ENCODE measurements at places on chromosomes 5 and 9.

DNA sequence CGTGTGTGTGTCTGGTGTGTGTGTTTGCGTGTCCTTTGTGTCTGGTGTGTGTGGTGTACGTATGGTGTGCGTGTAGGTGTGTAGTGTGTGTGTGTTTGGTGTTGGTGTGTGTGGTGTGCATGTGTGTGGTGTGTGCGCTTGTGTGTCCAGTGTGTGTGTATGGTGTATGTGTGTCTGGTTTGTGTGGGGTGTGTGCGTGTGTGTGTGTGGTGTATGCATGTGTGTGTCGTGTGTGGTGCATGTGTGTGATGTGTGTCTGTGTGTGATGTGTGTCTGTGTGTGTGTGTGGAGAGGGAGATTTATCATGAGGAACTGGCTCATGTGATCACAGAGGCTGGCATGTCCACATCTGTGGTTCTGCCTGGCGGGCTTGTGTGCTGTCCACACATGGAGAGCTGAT is 71.7 kb downstream of the CACNA1B start:
- no peak for DNase-seq

GRCh38 chr9:6681957-6682501 is 36.5 kb upstream of the GLDC start:
- no peak for DNase-seq

DNA sequence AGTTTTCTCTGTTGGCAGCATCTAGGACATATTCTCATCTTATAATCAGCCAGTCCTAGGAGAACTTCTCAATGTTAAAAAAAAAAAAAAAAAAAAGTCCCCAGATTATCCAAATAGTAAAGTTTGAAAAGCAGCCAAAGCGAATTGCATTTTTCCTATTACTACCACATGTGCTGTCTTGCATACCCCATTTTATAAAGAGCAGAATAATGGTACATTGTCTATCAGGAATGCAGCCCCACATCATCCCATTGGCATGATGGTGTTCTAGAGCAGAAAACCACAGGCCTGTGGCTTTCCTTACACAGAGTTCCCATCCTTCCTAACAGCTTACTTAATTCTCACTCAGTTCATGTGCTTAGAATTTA is 381.6 kb downstream of the TMEM38B start:
- DNase-seq: no peak

DNA sequence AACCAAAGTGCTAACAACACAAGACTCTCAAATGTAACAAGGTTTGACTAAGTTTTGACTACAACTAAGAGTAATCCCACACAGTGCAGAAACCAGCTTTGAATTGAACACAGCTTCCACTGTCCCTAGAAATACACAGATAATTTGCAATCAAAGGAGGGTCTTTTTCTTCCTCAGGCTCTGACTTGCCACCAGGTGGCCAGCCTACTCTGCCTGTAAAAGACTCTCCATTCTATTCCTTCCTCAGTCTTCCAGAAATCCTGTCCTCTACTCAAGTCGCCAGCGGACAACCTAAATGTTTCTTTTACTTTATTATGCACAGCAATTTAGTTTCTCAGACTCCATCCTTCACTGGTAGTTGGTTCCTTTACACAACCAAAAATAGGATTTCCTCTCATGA is 32.2 kb upstream of the MCTP1 start:
- no peak for DNase-seq

GRCh38 chr9:80061940-80062339 is 490.2 kb downstream of the TLE4 start:
- no peak for DNase-seq

GRCh38 chr5:127275641-127276193 is 14.9 kb upstream of the MEGF10 start:
- DNase-seq: no peak

DNA sequence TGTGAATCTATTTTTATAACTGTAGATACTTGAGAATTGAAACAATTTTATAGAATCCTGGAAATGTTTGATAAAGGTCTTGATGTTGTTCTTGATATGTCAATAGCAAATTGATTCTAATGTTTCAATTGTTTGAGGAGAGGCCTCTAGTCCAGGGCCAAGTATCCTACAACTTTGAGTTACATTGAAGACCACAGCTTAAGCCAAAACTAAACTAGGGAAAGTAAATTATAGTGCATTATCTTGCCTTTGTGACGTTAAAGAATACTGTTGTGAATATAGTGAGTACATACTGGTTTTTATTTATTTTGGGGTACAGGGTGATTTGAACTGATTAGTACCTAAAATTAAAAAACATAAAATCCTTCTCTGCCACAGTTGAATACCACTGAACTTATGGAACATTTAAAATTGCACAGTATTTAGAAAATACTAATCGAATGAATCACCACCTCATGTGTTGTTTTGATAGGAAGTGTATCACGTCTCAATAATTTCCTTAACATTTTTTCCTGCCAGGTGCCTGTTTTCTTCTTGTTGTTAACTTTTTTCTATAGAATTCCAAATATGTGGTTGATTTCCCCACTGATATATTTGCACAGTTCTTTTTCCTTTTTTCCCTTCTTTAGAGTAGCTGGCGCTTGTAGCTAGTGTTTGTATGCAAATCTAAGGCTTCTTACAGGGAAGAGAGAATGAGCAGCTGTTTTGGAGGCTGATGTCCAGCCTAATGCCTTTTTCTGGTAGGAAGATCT is 12.5 kb downstream of the ARHGEF28 start:
- DNase-seq: no peak

GRCh38 chr5:85647349-85648127 is 970.2 kb upstream of the COX7C start:
- DNase-seq: no peak

DNA sequence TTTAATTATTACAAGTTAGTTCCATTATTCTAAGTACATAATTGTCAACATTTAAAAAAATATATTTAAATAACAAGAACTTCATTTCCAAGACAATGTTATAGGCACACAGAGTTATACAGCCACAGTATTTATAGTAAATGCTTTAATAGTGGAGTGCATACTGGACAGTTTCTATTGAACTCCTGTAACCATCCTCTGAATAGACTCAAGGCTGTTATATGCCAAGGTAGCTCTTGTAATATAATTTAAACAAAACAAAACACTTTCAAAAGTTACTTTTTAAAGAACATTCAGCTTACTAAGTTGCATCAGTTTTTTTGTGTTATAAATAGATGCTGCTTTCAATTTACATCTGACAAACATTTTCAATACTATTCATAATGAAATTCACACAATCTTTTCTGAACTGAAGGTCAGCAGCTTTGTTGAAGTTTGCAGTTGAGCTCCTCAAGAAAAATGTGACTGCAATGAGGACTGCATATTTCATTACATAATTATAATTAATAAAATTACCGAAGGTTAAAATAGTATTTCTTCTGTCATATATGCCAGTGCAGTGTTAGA is 549.9 kb upstream of the CYLC2 start:
- no peak for DNase-seq

DNA sequence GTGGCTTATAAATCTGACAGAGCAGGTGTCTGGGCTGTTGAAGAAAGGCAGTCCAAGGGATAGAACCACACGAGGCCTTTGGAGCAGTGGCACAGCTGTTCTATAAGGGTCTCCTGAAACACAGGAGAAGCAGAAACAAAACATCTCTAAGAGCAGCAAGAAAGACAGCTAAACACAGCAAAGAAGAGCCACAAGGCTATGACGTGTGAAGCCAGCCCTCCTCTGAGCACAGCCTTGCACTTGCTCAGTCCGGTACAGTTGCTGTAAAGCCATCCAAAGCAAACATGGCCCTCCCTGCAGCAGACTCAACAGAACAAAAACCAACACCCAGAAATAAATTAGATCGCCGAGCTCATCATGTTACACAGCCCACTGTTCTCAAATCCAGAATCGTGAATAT is 2.6 kb upstream of the GZMK start:
- peak; percentile 77 for DNase-seq

- DNase-seq: no peak
Observed at GRCh38 chr5:92560698-92561401, 1020.2 kb downstream of the NR2F1-AS1 start.

- DNase-seq: no peak
Observed at GRCh38 chr5:66674802-66675201, 78.6 kb downstream of the MAST4 start.

DNA sequence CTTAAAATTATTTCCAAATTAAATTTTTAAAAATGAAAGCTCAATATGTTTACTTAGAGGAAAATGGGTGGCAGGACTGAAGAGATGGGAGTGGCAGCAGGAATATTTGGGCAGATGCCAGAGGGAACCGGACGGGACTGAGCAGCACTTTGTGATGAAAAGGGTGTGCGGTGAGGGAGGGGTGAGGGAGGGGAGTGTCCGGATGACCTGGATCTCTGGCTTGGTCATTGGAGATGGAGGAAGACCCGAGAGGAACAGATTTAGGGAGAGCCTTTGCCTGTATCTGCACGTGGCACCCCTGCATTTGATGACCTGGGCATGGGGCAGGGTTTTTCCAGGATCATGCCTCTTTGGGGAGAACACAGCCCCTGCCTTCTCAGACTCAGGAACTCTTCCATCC is 201.1 kb upstream of the MVB12B start:
- no peak for DNase-seq

- no peak for DNase-seq
Observed at GRCh38 chr5:145028626-145029025, 806.5 kb downstream of the PRELID2 start.

- no peak for DNase-seq
Observed at GRCh38 chr5:16000056-16000455, 179.5 kb downstream of the MARCHF11 start.

- DNase-seq: no peak
Observed at GRCh38 chr5:113245427-113246225, 189.2 kb downstream of the TSSK1B start.

DNA sequence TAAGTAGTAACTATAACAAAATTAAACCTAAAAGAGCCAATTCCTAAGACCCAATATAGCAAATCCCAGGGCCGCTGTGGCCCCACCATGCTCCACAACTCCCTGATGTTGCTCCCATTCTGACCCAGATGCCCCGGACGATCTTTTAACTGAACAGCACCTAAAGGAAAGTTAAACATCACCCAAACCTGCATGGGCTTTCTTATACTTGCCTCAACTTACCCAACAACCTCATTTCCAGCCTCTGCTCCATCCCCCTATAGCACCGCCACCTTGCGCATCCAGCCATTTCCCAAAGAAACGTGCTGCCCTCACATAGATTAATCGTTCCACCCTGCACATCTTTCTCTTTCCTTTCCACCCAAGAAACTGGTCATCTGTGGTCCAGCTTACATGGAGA is 54.6 kb downstream of the ZNF354C start:
- DNase-seq: no peak
